Stimulated activated CD8-positive, alpha-beta memory T cell treated with anti-CD3 and anti-CD28 coated beads, Interleukin-2, amount 100 ng/mL, for 1 hour (primary cell): ENCODE measurements at places on chromosomes 11 and 22.

DNA sequence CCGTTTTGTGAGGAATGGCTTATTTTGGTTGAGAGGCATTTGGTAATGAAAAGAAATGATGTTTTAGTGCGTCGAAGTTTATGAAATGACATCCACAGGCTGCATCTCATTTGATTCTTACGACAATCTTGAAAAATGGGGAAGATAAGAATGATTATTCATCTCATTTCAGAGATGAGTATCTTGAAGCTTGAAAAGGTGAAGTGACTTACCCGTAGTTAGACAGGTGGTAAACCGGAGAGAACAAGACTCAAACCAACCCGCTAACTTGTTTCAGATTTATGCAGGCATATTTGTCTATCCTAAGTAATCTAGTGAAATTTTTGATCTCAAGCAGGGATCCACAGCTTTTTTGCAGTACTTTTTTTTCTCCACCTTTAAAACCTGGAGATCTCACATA lies 9.1 kb upstream of the SORL1-AS1 start:
- no peak for DNase-seq

- no peak for DNase-seq
These were observed 1089.3 kb downstream of the FAM181B start for GRCh38 chr11:81644239-81644840.

GRCh38 chr11:34292546-34292945 lies 65.3 kb downstream of the ABTB2 start:
- DNase-seq, result no peak

DNA sequence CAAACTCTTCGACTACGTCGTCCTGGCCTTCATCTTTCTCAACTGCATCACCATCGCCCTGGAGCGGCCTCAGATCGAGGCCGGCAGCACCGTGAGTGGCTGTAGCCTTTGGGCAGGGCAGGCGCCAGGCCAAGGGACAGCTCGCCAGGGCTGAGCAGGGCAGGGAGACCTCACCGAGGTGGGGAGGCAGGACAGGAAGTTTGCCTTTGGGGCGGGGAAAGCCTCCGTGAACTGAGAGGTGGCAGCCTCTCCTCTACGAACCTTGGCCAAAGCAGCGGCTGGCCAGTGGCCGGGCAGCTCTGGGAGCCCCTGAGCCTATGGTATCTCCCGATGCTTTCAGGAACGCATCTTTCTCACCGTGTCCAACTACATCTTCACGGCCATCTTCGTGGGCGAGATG lies 93.2 kb downstream of the CACNA1I start:
- DNase-seq, result no peak

DNA sequence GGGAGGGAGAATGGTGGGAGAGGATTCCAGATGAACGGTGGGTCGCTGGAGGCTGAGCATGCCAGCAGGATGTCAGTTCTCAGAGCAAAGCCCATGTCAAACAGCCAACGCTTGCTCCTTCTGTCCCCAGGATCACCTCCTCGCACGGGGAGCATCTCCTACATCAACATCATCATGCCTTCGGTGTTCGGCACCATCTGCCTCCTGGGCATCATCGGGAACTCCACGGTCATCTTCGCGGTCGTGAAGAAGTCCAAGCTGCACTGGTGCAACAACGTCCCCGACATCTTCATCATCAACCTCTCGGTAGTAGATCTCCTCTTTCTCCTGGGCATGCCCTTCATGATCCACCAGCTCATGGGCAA lies 1.5 kb downstream of the MCHR1 start:
- DNase-seq, result no peak

DNA sequence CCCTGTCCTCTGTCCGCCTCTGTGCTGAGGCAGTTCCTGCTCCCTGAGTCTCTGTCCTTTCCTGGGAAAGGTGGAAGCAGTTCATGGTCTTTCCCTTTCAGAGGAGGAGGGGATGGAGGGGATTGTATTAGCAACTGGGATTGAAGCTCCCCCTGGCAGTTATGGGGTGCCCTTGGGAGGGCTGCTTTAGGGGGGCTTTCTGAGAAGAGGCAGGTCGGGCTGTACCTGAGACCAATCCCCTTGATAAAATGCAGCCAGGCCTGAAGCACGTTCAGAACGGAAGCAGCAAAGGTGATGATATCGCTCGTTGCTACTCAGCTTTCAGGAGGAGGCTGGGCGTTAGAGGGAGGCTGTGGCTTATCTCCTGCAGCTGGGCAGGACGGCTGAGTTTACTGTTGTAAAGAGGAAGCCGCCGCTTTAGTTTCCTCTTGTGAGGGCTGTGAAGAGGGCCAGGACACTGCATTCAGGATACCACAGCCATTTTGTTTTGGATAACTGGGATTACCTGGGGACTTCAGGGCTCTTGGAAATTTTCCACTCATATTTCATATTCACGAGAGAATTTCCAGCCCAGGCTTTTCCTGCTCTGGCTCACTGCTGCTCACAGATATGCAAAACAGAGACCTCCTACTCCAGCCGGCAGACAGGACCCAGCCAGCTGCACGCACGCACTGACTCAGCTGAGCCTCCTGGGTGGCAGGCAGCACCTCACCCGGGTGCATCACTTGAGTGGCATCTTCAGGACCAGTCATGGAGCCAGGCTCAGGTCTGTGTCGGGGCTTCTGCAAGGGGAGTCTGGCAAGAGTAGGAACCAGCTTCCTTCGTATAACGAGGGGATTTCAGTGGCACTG lies 798 bp downstream of the AMPD3 start:
- DNase-seq, result peak; percentile 37

- no peak for DNase-seq
These were observed 50.4 kb downstream of the GDPD4 start for GRCh38 chr11:77250881-77251640.

- DNase-seq, result no peak
These were observed 368.2 kb upstream of the CADM1 start for GRCh38 chr11:115872416-115872815.

DNA sequence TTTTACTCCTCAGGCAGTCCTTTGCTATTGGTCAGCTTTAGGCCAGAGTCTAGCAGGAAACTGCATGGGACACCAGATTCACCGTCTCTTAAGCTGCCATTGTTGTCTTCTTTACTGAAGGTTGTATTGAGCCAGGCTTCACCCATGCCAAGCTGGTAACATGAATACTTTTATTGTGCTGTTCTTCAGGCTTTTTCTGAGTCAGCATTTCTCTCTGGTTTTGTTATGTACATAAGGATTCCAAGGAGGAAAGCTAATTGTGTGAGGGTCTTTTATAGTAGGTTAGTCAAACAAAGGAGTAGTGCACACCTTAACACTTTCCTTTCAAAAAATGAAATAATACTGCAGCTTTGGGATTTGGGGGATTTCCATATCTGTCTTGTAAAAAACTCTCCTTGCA lies 252.8 kb downstream of the JRKL start:
- no peak for DNase-seq

DNA sequence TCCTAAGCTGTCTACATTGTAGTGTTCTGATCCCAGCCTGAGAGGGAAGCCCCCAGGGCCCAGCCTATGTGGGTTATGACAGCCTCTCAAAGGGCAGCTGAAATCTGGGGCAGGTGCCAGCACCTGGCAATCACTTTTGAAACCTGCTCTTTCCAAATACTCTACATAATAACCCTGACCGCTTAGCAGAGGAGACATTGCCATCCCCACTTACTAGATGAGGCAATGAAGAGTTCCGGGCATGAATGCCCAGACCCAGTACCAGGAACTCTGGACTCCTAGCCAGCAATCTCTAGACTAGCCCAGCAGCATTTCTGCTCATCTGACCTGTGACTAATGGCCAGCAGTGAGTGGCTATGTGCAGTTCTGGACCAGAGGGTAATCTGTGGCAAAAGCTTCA lies 412.4 kb upstream of the CADM1 start:
- no peak for DNase-seq

DNA sequence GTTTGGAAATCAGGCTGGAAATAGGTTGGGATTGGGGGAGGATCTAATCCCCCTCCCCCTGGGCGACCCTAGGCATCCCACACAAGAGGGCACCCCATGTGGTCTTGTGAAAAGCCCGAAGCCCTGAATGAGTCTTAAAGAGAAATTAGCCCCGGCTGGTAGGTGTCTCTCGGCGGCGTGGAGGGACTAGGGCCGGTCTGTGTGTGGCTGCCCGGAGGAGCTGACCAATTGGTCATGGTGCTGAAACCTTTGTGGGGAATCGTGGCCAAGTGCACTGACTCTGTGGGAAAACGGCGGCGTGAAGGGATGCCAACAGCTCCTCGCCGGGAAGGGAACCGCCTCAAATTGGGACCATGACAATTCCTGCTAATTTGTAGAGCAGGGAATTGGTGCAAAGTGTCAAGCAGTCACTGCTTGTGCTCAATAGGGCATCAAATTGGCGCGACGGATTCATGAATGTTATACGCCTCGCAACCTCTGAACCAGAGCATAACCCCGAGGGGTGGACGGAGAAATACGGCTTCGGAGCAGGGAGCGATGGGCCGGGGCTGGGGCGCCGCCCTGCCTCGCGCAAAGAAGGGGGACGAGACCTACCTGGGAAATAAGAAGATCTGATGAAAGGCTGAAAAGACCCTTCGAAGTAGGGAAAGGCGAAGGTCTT lies 1.5 kb downstream of the DBX1 start:
- no peak for DNase-seq

GRCh38 chr11:34302046-34302921 lies 55.5 kb downstream of the ABTB2 start:
- no peak for DNase-seq

DNA sequence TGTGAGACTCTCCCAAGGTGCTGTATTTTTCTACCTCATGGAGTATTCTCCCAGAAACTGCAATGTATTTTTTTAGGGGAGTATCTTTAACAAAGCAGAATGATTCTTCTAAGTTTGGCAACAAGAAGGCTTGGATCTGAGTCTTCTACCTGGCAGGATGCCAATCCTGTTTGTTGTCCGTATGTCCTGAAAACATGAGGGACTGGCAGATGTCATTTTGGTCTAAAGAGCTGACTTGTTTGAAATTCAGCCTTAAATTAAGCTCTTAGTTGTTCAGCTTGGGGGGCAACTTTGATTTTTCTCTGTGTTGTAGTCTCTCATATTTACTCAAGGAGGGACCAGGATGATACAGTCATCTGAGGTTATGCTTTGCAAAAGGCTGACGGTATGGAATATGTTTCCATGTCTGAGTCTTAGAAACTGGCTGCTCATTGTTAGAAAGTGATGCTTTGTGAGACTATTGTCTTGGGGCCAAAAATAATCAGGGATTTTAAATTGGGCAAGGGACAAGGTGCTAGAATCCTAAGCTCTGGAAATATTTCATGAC lies 9.3 kb downstream of the MRPL16 start:
- no peak for DNase-seq
